ENCODE measurements at places on chromosomes 4 and X.

- DNase-seq: no peak
Measured at GRCh38 chr4:156000491-156000890, 46.8 kb upstream of the CTSO start.

- DNase-seq: no peak
Measured at GRCh38 chrX:21958187-21958586, 17.7 kb downstream of the SMS start.

DNA sequence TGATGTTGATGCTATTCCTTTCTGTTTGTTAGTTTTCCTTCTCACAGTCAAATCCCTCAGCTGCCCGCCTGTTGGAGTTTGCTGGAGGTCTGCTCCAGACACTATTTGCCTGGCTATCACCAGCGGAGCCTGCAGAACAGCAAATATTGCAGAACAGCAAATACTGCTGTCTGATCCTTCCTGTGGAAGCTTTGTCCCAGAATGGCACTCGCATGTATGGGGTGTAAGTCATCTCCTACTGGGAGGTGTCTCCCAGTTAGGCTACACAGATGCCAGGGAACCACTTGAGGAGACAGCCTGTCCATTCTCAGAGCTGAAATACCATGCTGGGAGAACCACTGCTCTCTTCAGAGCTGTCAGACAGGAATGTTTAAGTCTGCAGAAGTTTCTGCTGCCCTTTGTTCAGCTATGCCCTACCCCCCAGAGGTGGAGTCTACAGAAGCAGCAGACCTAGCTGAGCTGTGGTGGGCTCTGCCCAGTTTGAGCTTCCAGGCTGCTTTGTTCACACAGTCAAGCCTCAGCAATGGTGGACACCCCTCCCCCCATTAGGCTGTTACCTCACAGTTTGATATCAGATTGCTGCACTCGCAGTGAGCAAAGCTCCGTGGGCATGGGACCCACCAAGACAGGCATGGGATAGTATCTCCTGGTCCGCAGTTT is 74.9 kb downstream of the SPIN3 start:
- no peak for DNase-seq

DNA sequence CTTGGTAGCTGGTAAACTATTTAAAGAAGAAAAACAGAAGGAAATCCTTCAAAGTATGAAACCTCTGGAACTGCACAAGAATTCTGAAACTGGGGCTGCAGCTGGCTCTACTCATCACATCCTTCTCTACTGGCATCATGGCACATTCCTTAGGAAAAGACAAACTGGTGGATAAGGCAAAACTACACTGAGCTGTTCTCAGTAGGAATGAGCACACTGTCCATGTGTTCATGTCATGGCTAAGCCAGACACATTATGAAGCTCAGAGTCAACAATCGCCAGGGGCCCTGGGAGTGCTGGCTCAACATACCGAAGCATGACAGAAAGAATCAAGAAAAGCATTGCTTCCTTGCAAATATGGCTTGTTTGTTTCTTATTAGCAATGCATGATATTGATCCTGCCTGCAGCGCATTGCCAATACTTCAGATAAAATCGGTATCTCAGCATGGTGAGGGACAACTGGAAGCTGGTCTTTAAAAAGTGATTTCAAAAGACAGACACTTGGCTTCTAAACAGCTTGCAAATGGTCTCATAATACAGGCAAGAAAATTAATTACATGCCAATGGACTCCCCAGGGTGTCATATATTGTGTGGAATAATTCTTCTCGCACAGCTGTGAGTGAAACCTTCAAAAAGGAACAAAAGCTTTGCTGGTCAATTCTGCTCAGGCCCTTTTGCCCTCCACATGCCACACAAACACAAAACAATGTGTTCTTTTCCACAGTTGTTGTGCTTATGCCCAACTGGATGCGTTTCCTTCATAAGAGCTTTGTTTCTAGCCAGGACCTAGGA is 300.2 kb upstream of the VCX start:
- no peak for DNase-seq

DNA sequence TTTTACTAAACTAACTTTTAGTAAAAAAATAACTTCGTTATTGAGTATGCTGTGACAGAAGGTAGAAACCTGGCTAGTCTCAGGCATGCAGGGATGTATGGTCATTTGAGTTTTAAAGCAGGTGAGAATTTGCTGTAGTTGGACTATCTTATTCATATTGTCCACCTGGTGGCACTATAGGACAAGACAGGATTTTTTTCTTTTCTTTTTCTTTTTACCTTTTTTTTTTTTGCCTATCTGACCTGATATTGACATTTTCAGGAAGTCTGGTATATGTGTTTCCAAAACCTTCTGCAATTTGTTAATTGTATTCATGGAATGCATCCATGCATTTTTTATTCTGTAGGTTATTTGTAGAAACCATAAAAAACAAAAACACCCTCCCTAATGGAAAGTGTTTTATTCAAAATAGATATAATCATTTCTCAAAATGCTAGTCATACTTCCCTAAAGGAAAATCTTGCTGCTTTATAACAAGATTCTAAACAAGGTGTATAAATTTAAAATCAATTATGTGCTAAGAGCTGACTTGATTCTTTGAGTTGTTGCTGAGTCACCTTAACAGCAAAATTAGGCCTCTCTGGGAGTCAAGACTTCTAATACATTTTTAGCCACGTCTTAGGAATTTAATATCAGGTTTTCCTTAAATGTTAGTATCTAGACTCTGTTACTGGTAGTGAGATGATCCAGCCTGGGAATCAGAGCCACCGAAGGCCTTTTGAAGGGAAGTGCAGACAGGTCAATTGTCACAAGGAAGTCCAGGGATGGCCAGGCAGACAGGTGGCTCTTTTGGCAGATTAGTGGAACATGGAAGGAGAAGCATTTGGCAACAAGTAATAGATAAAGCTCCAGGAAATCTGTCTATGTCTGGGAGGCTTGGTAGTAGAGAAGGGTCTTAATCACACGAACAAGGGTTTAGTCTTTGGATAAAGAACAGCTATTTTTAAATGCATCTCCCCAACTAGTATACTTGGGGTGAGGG is 201.3 kb upstream of the GNPDA2 start:
- DNase-seq: peak; percentile 77

- no peak for DNase-seq
Measured at GRCh38 chrX:1449036-1449822, 3.5 kb downstream of the ASMTL start.

DNA sequence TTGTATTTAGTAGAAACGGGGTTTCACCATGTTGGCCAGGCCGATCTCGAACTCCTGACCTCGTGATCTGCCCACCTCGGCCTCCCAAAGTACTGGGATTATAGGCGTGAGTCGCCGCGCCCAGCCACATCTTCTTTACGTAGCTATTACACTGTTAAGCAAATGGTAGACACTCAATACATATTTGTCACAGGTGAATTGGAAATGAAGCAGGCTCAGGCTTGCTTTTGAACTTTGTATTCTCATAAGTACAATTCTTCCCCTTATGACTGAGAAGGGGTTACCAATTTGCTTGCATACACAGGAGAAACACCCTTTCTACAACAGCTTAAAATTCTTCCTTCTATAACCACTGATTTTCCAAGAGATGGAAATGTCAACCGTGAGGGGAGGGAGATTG is 787 bp upstream of the SRPX2 start:
- no peak for DNase-seq

- DNase-seq: no peak
Measured at GRCh38 chr4:132180020-132180427, 969.1 kb upstream of the PCDH10 start.

GRCh38 chr4:67342291-67342690 is 203.0 kb downstream of the CENPC start:
- DNase-seq: no peak

- DNase-seq: no peak
Measured at GRCh38 chr4:183163135-183163534, 64.1 kb downstream of the WWC2 start.

DNA sequence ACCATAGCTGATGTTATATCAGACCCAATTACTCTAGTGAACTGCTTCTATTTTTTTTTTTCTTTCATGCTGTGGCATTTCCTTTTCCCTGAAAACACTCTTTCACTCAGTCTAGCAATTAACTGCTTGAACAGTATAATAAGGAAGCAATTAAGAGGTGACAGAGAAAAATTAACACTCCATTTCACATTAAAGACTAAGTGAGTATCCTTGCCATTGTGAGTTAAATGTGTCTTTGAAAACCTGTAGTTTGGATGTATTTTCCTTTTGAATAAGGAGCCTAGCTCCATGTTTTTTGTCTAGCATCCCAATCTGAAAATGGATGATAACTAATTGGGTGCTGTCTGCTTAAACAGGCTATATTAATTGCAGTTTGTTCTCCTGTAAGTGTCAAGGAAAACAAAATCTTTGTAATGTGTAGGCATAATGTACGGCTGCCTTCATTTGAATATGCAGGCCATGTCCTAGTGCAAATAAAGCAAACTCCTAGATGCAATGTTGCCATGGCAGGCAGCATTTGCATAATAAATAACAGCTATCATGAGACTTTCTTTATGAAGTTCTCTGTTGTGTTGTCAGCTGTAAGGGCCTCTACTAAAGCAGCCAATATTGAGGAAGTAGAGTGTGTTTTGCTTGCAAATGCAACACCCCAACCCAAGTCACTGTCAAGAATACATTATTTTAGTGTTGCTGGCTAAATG is 416.7 kb downstream of the ZIC3 start:
- no peak for DNase-seq

- DNase-seq: peak; percentile 66
Measured at GRCh38 chr4:21790438-21791029, 158.0 kb downstream of the KCNIP4 start.

DNA sequence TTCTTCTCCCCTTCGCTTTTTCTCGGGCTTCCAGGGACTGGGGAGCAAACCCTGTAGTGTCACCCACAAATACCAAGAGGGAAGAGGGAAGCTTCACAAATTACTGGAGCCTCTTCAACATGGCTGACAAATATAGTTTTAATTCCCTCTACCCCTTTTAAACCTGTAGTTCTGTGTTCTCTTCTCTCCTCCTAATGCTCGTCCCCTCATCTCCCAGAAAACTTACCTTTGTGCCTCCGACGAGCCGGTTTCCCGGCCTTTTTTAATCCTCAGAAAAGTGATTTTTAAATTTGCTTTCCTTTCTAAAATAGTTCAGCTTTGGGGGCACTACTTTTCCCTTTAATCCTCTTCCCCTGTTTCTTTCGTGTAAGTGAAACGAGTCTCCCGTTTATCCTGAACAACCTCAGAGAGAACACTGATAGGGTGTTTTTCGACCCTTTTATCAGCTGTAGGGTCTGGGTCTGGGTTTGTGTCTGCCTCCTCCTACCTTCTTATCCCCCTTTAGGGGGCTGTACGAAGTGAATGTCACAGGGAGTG is 408 bp downstream of the TET2 start:
- DNase-seq: no peak

GRCh38 chr4:13533670-13534343 is 10.5 kb downstream of the NKX3-2 start:
- no peak for DNase-seq

GRCh38 chr4:20126906-20127305 is 124.8 kb upstream of the SLIT2 start:
- no peak for DNase-seq

GRCh38 chr4:5561286-5561685 is 147.1 kb downstream of the EVC2 start:
- no peak for DNase-seq
